ENCODE measurements at places on chromosomes 2 and 18.

- DNase-seq, result no peak
Observed at GRCh38 chr18:76667603-76668002, 154.8 kb upstream of the ZNF236 start.

DNA sequence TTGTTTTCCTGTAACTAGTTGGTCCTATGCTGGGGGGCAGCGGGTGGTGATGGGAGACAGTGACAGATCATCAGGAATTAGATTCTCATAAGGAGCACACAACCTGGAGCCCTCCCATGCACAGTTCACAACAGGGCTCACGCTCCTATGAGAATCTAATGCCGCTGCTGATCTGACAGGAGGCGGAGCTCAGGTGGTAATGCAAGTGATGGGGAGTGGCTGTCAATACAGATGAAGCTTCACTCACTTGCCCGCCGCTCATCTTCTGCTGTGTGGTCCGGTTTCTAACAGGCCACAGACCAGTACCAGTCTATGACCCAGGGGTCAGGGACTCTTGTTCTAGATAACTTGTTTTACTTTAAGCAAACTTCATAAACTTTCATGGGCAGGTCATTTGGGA lies 205.3 kb upstream of the SLC14A2 start:
- DNase-seq, result no peak

DNA sequence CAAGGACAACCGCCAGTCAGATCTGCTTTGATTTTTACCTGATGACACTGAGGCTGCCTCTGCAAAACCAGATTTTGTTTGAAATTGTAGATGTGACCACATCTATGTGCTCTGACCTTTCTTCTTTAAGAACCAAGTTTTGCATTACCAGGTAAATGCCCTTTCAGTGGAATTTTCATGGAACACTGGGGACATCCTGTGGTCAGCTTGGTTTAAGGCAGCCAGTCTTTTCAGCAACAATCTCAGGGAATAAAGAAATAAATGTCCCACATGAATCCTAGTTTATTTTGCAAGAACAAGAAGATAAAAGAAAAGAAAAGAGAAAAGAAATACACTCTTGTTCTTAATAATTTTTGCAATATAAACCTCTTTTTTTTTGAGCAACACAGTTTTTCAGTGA lies 90.6 kb downstream of the POU3F3 start:
- no peak for DNase-seq

DNA sequence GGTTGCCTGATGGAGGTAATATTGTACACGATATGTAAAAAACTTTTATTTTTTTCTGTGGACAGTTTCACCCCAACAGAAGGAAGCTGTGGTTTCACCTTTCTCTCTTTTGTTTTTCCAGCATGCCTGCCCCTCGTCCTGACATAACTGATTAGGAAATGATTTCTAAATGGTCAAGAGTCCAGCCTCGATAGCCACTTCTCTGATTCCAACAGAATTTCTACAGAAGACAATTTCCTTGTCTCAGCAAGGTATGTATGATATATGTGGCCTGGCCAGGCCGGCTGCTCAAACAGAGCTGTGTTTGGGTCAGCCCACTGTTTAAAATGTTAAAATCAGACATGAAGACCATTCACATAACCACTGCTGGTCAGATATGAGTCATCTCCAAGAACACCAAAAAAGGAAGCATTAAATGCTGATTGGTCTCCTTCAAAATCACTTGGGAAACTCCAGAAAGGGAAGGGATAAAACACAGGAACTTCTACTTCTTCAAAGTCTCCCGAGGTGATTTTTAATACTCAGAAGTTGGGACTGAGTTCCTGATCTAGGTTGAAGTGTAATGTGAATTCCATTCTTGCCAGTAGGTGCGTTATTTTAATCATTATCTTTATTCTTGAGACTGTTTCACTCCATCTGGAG lies 22.3 kb downstream of the ATP8B1 start:
- no peak for DNase-seq

GRCh38 chr2:190979906-190980629 lies 33.9 kb downstream of the STAT1 start:
- no peak for DNase-seq
